ENCODE measurements at places on chromosomes 3 and 15.

DNA sequence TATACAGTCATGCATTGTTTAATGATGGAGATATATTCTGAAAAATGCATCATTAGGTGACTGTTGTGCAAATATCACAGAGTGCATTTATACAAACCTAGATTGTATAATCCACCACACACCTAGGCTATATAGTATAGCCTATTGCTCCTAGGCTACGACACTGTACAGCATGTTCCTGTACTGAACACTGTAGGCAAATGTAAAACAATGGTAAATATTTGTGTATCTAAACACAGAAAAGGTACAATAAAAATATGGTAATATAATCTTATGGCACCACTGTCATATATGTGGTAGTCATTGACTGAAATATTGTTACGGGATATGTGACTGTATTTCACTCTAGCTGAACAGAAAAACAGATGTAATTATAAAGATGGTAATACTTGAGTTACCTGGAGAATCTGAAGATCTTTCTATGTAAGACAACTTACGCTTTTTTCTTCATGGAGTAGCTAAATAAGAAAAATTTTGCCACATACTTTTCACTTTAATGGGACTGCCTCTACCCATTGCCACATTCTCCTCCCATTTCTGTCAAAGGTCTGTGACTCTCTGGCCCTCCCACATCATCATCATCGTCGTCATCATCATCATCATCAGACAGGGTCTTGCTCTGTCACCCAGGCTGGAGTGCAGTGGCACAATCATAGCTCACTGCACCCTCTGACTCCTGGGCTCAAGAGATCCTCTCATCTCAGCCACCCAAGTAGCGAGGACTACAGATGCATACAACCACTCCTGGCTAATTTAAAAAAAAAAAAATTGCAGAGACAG lies 7.2 kb downstream of the PCOLCE2 start:
- DNase-seq = no peak

GRCh38 chr3:106957029-106957428 lies 420.2 kb upstream of the CCDC54 start:
- DNase-seq = peak; percentile 36

DNA sequence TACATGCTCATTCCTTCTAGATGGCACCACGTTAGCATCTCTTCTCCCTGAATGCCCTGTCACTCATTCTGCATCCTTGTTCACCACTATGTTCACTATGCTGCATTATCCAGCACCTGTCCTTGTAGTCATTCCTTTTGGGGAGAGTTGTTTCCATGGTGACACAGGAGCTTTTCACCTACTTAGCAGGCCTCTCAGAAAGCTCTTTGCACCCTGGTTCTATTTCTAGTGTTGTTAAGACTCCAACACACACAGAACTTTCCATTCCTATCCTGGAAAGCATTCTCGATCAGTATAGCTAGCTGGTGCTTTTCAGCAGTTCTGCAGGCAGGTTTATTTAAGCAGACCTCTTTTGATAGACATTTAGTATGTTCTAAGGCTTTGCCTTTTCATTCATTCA lies 6.7 kb upstream of the RPL14 start:
- no peak for DNase-seq

DNA sequence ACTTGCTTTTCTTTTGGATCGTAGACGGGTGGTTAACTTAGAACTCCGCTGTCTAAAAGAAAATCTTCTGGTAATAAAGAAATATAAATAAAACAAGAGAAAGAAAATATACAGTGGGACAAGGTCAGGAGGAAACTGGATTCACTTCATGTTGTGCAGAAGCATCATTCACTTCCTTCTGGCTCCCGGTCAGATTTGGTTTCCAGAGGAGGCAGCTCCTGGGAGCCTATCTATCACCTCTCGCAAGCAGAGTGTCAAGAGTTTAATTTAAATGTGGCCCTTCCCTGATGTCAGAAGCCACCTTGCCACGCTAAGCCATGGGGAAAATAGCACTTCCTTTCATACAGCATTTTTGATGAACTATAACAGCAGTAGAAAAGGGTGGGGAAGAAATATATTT lies 139.1 kb downstream of the NSMCE3 start:
- no peak for DNase-seq

DNA sequence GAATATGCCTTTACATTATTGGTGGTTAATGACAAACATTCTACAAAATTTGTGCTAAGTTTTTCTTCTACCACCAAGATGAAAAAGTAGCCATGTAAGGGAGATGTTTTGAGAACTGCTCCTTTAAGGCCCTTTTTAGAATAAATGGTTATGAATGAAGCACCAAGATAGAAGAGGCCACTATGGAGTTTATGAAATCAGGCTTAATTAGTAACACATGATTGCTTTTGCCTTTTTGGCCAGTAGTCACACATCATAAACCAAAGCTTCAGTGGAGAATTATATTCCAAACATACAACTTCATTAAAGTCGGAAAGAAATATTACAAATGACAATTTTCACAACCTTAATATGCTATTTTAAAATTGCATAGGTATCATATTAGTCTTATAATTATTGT lies 331.7 kb downstream of the RBMS3 start:
- DNase-seq = no peak

GRCh38 chr3:111324151-111324550 lies 217.8 kb upstream of the CD96 start:
- no peak for DNase-seq

Measured in astrocyte of the spinal cord (primary cell).